Fibroblast of skin of abdomen (primary cell): ENCODE measurements at places on chromosomes 13 and 19.

DNA sequence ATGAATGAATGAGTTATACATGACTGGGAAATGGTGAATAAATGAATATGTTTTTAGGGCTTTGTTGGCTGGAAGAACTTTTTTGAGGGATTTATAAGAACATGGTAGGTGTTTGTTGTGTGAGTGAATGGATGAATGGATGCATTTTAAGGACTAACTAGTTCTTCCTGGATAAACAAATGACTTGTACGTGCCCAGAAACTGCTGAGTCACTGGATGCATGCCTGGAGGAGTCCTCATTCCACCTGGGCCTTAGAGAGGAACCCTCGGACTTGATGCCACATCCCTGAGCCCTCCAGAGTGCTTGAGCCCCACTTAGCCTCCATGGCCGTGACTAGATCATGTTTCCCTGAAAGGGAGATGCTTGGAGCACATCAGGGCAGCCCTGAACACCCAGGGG is 153.4 kb downstream of the DPF1 start:
- DNase-seq, result peak; percentile 45

DNA sequence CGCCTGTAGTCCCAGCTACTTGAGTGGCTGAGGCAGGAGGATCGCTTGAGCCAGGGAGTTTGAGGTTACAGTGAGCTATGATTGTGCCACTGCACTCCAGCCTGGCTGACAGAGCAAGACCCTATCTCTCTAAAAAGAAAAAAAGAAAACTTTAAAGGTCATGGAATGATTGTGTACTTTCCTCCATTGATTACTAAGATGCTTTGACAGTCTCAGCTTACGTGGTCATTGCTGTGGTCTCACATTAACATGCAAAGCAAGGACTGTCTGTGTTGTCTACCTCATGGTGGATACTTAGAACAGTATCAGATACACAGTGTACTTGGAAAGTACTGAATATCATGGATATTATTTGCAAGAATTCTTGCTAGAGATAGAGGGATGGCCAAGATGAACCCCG is 14.0 kb upstream of the TNFSF14 start:
- no peak for DNase-seq

DNA sequence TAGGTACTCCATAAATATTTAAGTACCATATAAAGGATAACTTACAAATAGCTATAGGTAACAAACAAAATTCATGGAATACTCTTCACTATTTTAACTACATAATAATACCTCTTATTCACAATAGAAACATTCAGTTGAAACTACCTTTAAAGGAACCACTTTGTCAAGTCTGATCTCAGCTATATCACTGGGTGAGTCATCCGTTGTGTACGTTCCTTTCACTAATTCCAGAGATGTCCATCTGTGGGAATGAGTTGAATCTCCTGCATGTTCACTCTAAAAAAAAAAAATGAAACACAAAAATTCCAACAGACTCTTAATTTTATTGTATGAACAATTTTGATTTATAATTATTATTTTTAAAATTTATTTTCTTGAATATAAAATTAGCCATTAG is 149.4 kb upstream of the FBXL3 start:
- DNase-seq, result peak; percentile 56

- no peak for DNase-seq
Measured at GRCh38 chr19:18310118-18310909, 12.6 kb downstream of the LSM4 start.

GRCh38 chr13:74424455-74424854 is 290.3 kb upstream of the KLF12 start:
- no peak for DNase-seq

DNA sequence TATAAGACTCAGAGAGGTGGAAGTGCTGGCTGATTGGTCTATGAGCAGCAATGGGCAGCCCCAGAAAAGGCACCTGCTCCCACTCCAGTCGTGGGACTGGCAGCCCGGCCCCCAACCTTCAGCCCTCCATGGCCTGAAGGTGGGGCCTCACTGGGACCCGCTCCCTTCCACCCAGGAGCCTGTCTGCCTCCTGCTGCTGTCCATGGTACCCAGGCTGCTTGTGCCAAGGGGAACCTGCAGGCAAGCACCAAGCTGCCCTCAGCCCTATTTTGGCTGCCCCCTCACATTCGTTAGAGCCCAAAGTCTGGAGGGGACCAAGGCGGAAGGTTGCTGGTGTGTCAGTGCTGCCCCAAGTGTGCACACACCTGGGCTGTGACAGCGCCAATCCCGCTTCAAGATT is 2304.9 kb downstream of the PCDH9 start:
- peak; percentile 19 for DNase-seq

GRCh38 chr13:98350746-98351330 is 173.8 kb upstream of the RNF113B start:
- DNase-seq, result no peak

- no peak for DNase-seq
Measured at GRCh38 chr19:47483200-47483599, 819 bp downstream of the KPTN start.

- DNase-seq, result no peak
Measured at GRCh38 chr19:18741124-18742121, 49.7 kb downstream of the COMP start.

- no peak for DNase-seq
Measured at GRCh38 chr13:51422484-51422883, 30.4 kb downstream of the INTS6 start.

DNA sequence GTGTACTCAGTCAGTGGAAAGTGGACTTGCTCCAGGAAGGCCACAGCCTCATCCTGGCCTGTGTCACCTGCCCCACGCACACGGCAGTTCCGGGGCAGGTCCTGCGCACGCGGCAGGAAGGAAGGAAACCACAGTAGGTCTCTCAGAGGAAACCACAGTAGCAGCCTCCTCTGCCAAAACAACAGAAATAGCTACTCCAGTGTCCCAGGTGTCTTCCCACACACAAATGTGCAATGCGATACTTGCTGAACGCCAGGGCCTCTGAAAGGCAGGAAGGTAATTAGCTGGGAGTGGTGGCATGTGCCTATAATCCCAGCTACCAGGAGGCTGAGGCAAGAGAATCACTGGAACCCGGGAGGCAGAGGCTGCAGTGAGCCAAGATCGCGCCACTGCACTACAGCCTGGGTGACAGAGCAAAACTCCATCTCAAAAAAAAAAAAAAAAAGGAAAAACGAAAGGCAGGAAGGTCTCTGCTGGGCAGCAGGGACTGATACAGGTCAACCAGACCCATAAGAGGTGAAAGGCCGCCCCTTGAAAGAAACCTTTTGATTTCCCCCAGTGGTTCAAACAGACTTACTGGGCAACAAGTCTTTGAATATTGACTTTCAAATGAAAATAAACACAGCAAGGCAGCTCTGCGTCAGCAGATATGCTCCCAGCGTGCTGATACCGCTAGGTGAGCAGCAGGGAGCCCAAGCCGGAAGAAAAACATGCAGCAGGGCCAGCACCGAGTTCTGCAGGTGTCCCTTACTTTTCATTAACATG is 49.5 kb downstream of the CRYL1 start:
- no peak for DNase-seq

DNA sequence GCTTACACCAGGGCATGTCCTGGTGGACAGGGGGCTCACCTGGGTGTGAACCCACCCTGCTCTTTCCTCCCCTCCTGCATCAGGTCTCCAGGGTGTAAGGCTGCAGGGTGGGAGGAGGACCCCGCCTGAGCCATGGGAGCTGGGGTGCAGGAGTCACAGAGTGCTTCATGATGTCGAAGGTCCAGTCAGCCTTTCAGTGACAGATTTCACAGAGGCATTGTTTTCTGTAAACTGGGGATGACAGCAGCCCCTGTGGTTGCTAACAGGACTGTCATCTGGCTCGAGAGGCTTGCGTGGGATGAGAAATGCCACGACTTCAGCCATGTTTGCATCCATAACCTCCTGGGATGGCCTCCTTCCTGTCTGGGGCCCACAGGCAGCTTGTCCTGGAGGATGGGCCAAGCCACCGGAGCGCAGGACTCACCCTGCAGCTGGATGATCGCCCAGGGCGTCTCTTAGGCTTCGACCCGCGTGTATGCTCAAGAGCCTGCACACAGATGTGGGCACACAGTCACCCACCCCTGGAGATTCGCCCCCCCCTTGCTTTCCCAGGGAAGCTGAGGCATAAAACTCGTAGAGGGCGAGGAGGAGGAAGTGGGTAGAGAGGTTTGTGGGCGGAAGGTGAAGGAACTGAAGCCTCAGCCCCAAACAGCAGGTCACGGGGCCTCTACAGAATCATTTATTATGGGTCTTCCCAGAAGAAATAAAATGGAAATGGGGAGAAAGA is 4.9 kb downstream of the NANOS3 start:
- DNase-seq, result peak; percentile 65

DNA sequence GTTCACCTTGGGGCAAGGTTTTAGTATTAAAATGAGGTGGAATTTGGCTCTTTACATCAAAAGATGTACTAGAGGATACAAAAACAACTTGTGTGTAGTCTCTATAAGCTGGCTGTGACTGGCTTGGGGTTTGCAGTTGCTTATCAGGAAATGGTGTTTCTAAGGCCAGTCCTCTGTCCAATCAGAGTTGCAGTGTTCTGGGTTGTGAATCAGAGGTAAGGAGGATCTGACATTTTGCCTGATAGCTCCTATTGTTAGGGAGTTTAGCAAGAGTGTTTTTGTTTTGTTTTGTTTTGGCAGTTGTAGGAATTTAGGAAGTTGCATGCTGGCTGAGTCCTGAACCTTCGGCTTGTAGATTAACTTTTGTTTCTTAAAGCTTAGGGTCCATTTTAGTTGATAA is 20.1 kb upstream of the ESD start:
- no peak for DNase-seq

- DNase-seq, result no peak
Measured at GRCh38 chr19:47693489-47693888, 19.7 kb upstream of the EHD2 start.

DNA sequence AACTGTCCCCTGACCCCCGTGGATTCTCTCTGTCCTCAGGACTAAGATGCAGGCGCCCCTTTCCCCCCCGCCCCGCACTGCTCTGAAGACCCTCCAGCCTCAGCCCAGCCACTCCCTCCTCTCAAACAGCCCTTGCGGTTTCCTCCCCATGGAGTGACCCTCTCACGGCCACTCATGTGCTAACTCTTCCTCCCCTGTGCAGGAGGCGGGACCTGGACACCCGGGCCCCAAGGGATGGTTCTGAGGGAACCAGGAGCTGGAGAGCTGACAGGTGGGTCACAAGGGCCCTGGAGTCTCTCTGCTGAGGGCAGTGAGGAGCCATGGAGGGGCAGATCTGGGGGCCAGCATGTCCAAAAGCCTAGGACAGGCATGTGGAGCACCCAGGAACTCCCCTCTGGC is 1.9 kb downstream of the ISOC2 start:
- DNase-seq, result no peak

- DNase-seq, result no peak
Measured at GRCh38 chr13:106466691-106467426, 68.6 kb downstream of the EFNB2 start.

DNA sequence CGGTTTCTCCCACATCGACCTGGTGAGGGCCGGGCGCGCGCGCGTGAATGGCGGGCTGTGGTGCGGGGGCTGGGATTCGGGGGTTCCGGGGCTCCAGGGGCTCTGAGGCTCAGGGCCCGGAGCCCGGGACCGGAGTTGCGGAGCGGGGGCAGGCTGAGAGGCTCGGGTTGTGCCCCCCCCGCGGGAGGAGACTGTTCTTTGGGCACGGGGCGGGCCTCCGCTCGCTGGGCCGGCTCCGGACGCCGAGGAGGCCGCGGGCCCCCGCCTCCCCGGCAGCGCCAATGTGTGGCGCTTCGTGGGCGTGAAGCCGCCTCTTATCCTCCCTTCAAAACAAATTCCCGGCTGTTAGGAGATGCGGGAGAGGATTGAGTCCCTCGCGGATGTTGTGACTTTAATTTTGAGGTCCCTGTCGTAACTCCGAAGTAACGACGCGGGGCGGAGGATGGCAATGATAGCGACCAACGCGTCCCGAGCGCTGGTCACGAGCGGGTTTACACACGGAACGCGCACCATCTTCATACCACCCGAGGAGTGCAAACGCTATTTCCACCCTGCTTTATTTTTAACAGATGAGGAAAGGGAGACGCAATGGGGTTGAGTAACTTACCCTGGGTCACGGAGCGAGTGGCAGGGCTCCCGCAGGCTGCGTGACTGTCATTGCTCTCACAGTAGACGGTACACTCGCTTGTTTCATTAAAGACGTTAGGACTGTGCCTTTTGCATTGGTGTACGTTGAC is 536 bp downstream of the UBA2 start:
- DNase-seq, result peak; percentile 18

GRCh38 chr13:28100150-28101121 is at the start of gene FLT3:
Gene FLT3 (minus strand): TSS chr13:28100576. CDS start chr13:28100510, 66 bp downstream.
- peak; percentile 22 for DNase-seq

DNA sequence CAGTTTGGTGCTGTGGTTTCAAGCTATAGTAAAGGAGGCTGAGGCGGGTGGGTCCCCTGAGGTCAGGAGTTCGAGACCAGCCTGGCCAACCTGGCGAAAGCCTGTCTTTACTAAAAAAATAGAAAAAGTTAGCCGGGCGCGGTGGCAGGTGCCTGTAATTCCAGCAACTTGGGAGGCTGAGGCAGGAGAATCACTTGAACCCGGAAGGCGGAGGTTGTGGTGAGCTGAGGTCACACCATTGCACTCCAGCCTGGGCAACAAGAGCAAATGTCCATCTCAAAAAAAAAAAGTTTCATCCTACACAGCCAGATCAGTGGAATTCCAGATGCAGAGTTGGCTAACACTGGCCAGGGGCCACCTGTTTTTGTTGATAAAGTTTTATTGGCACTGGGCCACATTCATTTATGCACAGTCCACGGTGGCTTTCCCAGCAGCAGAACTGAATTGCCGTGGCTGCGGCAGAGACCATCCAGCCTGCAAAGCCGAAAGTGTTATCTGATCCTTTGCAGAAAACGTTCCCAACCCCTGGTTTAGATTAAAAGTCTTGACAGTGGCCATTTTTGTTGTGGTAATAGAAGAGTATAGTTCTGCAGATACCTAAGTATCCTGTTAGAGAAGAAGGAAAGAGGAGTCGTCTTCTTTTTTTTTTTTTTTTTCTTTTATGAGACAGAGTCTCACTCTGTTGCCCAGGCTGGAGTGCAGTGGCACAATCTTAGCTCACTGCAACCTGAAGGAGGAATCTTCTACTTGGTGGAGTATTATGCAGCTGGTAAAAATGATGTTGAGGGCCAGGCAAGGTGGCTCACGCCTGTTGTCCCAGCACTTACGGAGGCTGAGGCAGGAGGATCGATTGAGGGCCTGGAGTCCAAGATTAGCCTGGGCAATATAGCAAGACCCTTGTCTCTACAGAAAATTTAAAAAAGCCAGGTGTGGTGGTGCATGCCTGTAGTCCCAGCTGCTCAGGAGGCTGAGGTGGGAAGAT is 8.7 kb downstream of the NCLN start:
- no peak for DNase-seq

DNA sequence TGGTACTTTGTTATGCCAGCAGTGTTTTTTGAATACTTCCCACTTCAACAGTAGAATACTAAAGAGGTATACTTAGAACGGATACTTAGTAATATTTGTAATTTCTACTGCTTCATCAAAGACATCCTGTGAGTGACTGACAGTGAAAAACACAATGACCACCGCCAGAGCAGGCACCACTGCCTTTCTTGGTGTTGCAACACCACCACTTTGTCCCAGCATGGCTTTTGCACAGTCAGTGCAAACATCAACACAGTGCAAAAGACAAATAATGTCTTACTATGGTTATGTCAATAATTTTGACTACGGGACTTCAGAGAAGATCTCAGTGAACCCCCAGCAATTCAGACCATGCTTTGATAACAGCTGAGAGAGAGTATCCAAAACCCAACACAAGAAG is 220.5 kb downstream of the RBM26 start:
- DNase-seq, result no peak
